ENCODE measurements at places on chromosomes 2 and 18.

- no peak for DNase-seq
Measured at GRCh38 chr2:234258562-234259141, 208.2 kb downstream of the SPP2 start.

GRCh38 chr2:1546023-1546591 is 132.8 kb downstream of the TPO start:
- DNase-seq: no peak

DNA sequence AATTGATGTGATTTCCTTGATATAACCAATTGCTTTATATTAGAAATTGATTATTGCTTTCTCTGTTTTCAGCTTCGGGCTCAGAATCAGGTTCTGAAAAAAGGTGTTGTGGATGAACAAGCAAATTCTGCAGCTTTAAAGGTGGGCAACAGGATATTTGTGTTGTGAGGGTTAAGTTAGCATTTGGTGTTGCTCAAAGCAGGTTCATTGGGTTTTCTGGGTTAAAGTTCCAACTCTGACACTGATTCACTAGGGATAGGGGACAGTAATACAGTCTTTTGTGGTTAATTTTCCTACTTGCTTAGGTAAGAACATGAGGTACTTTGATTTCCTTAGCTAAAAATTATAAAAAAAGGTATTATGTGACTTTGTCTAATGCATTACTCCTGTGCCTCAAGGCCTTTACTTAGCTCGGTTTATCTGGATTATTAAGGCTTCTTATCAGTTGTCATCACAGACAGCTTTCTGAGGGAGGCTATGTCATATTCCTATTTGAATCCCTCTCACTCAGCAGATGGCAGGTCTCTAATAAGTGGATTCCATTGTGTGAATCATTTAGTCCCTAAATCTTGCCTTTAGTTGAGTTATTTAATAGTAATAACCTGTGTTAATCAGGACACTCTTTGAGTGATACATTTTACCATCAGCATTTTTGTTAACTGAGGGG is 78.9 kb upstream of the STON1 start:
- no peak for DNase-seq

GRCh38 chr2:62281663-62282062 is 85.7 kb downstream of the B3GNT2 start:
- DNase-seq: no peak

DNA sequence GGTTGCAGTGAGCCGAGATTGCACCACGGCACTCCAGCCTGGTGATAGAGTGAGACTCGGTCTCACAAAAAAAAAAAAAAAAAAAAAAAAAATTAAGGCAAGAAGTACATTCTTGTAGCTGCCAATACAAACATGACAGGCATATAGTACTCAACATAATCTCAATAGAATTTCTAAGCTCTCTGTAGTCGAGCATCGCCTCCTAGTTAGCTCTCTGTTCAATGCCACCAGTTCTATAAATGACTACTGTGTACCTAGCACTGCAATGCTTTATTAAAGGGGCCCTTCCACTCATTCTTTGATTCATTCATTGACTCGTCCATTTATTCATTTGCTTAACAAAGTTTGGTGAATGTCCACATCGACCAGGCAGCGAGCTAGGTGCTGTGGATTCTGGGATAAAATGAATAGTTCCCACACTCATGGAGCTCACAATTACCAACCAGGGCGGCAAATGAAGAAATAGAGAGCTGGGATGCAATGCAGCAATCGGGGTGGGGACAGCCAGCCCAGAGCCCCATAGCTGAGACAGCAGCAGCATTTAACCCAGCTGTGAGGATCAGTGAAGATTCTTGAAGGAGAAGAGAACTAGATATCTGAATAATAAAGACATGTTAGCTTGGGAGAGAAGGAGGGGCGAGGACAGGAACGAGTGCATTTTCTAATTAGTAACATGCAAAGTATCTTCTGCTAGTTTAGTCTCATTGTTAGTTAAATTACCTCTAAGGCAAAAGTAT is 349.8 kb downstream of the LPIN1 start:
- no peak for DNase-seq

DNA sequence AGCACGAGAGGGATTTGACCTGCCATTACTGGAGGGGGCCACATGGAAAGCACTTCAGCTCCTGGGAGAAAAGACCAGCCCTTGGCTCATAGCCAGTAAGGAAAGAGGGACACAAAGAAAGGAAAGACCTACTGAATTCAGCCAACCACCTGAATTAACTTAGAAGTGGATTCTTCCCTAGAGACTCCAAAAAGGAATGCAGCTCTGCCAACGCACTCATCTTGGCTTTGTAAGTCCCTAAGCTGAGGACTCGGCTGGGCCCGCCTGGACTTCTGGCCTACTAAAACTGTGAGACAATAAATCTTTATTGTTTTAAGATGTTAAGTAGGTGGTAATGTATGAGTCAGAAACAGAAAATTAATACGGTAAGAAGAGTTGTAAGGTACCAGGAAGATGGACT is 11.5 kb downstream of the ATF2 start:
- DNase-seq: no peak

- no peak for DNase-seq
Measured at GRCh38 chr18:49590608-49591007, 28.8 kb downstream of the LIPG start.

DNA sequence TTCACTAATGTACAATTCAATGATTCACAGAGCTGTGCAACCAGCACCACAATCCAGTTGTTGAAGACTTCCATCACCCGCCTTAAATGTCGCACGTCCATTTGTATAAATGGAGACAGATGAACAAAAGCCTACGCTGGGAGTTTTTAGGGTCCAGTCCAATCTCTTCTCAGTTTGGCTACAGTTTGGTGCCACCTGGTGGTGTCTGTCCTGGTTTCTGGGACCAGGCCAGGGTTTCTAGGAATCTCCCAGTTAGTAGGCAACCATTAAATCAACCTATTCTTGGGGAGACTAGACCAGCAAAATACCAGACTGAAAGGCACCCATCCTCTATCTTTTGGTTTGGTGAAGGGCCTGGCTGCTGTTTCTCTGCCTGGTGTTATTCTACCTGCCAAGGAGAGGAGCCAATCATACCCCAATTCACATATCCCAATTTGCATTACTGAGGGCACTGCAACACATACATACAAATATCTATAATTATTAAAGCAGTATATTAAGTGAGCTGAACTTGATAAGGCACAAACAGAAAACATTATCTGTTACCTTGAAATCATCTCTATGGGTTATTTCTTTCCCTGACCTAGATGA is 3.2 kb upstream of the DDX1 start:
- peak; percentile 0 for DNase-seq

- no peak for DNase-seq
Measured at GRCh38 chr18:29271501-29271900, 1094.6 kb upstream of the CDH2 start.

- no peak for DNase-seq
Measured at GRCh38 chr2:85589982-85590791, 5.4 kb upstream of the RNF181 start.

DNA sequence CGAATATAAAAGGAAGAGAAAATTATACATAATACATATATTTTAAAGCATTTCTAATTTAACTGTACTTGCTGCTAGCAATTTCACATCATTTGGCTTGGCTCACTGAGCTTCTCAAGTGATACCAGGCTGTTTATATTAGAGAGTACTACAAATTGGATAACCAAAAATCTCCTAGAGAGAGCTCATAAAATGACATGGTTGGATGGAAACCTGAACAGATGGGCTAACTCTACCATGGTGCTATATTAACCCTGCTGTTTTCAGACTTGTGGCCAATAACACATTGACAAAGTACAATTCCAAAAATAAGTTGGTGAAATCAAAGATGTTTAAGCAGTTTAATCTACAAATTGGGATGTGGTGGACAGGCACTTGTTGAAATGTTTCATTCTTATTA is 364.4 kb upstream of the GCFC2 start:
- no peak for DNase-seq

DNA sequence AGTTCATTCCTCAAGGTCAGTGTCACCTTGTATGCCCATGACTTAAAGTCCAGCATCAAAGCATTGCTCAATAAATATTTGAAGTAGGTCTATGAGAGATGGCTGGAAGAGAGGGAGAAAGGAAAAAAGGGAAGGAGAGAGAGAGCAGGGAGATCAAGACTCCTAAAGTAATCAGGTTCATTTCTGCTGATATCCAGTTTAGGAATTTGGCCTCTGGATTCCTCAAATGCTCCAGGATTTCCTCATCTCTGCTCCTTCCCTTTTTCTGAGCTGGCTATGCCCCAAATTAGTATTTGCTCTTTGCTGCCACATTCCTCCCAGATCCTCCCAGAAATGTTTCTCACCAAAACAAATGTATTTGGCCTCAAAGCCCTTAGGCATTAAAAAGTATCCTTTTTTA is 739.4 kb upstream of the CHAC2 start:
- DNase-seq: no peak

DNA sequence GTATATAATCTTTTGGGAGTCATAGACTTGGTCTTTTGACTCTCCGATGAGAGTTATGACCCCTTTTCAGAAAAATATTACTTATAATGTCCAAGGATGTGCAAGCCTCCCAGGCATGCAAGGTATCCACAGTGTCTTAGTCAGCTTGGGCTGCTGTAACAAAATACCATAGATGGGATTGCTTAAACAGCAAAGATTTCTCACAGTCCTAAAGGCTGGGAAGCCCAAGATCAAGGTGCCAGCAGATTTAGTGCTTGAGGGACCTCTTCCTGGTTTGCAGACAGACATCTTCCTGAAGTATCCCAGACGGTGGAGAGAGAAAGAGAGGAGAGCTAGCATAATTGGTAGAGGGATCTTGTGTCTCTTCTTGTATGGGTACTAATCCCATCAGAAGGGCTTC is 35.6 kb upstream of the FBXO11 start:
- no peak for DNase-seq

- DNase-seq: no peak
Measured at GRCh38 chr2:194314042-194314441, 1343.0 kb upstream of the SLC39A10 start.

- DNase-seq: no peak
Measured at GRCh38 chr2:9141091-9141667, 65.4 kb upstream of the ASAP2 start.
